PC-3 (cell line): ENCODE measurements at places on chromosomes 12 and 14.
A peak's percentile ranks its signal among the peaks of the same experiment; 100 is the strongest.

- DNase-seq = peak; percentile 82
These were observed 1.4 kb upstream of the HMGA2 start for GRCh38 chr12:65822732-65823512.

- DNase-seq = no peak
These were observed 104.0 kb downstream of the WIF1 start for GRCh38 chr12:65016881-65017650.

- no peak for DNase-seq
These were observed 62.6 kb upstream of the TMCC3 start for GRCh38 chr12:94712815-94713515.

DNA sequence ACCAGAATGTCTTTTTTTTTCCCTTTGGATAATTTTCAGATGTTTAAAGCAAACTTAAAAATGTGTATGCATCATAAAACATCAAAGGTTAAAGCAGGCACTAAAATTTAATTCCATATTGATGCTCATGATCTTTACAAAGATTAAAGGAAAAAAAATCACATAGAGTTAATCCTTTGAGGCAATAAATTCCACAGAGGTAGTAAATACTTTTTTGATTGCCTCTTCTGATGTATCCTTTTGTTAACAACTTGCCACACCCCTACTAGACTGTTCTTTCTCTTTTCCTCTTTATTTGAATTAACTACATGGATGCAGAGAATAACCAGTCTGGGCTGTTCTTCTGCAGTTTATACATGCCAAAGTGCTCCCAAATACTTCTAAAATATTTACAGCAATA lies 45.2 kb upstream of the KCNJ8 start:
- no peak for DNase-seq

GRCh38 chr12:22874151-22874550 lies 249.2 kb downstream of the ETNK1 start:
- DNase-seq = no peak

GRCh38 chr14:90050271-90050670 lies 11.5 kb upstream of the KCNK13 start:
- DNase-seq = no peak

DNA sequence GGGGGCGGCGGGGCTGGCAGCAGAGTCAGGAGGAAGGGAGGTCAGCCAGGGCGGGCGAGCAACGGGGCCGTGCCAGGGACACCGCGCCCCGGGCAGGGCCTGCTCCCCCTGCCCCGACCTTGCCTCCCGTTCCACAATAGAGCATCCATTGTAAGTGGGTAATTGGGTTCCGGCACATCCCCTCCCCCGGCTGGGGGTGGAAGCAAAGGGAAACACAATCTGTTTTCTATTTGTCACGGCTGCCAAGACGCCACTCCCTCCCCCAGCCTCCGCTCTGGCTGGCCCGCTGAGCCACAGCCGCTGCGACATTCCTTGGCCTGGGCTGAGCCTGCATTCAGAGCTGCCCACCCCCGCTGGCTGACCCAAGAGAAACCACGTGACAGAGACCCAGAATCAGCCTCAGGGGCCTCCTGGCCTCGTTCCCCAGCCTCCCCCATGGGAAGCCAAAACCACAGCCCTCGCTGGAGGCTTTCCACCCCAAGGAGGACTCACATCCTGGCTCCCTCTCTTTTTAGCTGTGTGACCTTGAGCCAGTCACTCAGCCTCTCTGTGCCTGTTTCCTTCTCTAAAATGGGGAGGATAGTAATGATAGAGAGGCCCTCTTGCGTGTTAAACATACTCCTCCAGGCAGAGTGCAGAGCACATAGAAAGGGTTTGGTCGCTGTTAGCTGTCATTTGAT lies 117.6 kb downstream of the SCARB1 start:
- DNase-seq = peak; percentile 94

GRCh38 chr12:43761500-43761899 lies 2.7 kb downstream of the IRAK4 start:
- DNase-seq = no peak

DNA sequence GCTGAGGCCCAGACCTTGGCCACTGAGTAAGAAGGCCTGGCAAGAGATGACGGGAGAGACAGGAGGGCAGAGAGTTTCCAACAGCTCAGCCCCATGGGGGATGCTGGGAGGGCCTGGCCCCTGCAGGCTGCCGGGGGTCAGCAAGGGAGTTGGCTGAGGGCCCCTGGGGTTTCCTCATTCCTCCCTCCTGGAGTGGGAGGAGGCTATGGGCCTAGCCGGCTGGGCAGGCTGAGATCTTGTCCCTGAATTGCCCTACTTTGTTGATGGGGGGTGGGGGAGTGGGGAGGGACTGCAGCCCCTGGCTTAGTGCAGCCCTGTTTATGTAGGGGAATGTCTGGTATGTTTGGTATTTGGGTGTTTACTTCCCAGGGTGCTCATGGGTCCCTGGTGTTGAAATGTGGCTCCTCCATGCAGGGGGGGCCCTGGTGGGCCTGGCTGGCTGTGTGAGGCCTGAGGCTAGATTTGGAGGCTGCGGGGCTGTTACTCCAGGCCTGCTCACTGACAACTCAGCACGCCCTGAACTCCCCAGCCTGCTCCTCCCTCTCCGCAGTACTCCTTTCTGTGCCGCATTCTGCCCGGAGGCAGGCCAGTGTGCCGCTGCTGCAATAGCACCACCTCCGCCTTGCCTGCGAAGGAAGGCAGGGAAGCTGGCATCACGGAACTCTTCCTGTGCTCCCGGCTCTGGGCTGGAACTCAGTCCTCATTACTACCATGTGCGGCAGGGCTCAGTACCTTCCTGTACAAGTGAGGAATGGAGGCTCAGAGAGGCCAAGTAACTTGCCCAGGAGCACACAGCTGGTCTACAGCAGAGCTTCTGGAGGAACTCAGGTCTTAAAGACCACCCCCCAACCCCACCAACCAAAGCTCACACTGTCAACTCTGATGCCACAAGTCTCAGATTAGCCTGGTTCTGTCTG lies 25.3 kb downstream of the JDP2 start:
- DNase-seq = peak; percentile 5

DNA sequence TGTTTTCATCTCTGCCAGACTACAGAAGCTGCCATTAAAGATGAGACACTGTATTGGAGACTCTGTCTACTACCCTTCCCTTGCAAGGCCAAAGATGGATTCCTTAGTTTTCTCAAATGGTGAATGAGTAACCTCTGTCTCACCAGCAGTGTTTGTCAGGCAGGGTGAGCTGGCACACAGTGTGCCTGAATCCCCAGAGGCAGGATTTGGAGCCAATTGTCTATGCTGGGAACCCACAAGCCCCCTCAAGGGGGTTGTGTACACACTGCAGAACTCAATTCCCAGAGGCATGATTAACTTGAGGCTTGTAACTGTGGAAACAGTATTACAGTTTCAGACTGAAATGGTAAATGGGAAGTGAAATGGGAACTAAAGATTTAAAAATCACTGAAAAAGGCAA lies 136.8 kb upstream of the PTPRB start:
- peak; percentile 93 for DNase-seq

DNA sequence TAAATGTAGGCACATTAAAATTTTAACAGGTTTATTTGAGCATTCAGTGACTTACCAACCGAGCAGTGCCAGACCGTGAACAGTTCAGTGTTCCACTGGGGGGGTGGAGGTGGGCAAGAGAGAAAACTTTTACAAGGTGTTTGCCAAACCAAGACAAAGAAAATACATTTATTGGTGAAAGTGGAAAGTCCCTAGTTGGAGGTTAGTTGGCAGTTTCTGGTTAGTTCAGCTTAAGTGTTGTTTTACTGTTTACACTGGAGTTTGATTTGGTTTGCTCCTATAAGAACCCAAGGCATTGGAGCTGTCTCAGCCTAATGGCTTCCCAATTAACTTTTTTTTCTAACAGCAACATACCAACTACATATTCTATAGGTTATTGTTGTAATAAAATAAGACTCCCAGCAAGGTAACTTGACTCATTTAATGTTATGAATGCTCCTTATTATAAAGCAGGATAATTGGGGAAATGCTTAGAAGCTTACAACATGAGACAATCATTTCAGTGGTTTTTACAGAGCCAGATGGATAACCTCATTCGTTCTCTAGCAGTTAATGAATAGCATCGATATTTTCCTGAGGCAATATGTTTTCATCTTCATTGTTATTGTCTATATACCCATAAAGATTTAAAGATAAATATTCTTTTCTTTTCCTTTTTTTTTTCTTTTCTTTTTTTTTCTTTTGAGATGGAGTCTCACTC lies 115.8 kb downstream of the ETNK1 start:
- no peak for DNase-seq

- no peak for DNase-seq
These were observed 474.1 kb upstream of the PRICKLE1 start for GRCh38 chr12:43063650-43064049.

DNA sequence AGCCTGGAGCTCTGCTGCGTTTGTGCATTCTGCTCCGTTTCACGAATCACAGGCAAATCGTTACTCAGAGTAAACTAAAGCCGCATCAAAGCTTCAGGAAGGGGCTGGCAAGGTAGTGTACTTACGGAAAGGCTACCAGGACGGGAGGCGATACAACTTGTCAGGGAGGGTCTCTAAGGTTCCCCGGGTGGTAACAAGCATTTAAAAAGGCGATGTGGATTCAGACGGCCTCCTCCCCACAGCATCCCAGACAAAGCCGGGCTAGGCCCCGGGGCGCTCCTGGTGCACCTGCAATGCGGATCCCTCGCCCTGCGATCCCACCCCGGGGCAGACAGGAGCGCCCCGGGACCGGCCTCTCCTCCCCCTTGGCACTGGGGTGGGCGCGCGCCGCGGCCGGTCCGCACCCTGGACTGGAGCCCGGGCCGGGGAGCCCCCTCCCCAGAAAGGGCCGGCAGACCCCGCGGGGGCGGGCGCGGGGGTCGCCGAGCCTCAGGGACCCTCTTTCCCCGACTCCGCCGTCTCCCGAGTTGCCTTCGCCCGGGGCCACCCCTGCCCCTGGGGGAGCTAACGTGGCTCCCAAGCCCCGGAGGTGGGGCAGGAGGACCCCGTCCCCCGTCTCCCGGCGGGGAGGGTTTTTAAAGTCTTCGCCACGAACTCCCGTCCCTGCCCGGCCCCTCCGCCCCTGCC lies 718 bp downstream of the CCDC92 start:
- DNase-seq = peak; percentile 72

DNA sequence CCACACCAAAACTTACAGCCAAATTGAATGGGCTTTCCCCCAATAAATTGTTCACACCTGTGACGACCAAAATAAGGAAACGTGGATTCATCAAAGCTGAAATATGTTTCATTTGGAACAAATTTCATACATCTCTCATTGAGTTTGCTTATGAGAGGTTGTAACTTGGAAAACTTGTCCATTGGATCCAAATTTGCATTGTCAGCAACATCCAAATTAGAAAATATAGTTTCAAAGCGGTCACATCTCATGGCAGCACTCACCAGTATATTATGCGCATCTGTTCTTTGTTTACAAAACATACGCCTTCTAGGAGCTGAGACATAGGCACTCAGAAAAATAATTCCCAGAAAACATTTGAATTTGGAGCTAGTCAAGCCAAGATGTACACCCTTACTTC lies 1028.2 kb upstream of the USP15 start:
- no peak for DNase-seq

- DNase-seq = no peak
These were observed 5.2 kb downstream of the FRS2 start for GRCh38 chr12:69475237-69475975.

DNA sequence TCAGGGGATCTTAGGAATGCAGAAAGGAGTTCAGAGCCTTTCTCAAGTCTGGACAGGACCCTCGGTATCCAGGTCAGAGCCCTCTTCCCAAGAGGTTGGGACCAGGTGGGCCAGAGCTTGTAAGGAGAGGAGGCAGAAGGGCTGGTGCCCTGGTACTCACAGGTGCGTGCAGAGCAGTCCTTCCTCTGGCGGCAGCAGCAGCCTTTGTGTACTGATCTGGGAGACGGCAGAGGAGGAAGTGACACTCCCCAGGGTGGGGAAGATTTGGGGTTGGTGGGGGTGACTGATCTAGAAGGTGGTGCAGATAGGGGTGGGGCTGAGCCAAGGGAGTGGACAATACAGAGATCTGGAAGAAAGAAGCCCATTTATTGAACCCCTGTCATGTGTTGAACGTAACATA lies at the start of gene ITGB7:
ITGB7 (minus strand) TSS at position 210 of the 400 bp plus-strand sequence. CDS start 6,808 bp downstream, outside the sequence.
- DNase-seq = no peak

DNA sequence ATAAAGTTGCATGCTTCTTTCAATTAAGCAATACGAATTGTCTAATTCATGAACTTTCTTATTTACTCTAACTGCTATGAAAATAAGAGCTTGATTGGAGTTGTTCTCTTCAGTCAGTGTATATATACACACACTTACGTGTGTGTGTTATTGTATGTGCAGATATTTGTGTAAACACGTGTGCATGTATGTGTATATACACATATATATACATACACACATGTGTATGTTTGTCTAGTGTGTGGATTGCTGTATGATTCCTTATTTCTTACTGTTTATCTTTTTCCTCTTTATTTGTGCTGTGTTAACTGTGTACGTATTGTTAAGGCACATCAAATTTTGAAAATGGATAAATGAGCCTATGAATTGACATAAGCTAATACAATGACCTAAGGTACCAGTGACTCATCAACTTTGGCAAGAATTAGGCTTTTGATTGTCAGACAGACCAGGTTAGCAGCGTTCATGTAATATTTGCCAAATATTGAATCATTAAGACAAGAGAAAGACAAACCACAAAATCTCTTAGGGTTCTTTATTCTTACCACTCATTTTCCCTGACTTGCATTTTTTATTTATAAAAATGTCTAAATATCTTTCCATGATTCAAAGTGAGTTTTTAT lies 423.9 kb downstream of the SOX5 start:
- peak; percentile 54 for DNase-seq

DNA sequence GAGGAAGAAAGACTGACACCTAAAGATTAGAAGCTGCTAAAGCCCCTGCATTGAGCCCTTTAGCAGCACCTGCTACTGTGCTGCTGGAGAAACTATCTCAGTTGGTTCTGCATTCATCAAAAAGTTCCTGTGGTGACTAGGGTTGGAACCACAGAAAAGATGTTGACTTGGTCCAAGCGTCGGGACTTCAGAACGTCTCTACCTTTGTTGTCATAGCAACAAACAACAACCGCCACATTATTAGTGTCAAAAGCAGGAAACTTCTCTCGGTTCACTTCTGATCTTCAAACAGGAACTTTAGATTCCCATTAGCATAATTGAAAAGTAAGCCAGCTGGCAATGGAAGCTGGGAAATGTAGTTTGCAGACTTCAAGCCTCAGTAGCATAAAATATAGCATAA lies 368.0 kb downstream of the SEC23A start:
- no peak for DNase-seq
